Activated CD8-positive, alpha-beta T cell treated with anti-CD3 and anti-CD28 coated beads, Interleukin-2, amount 10 ng/mL, durations not matched to agents 7 days and 5 days (primary cell): ENCODE measurements at places on chromosomes 4 and X.

- no peak for DNase-seq
These were observed 1040.7 kb downstream of the RAPGEF2 start for GRCh38 chr4:160143574-160143973.

GRCh38 chrX:110066488-110067225, 63.7 kb downstream of the TMEM164 start:
- no peak for DNase-seq

GRCh38 chrX:19017271-19017670, 33.4 kb upstream of the PHKA2 start:
- DNase-seq: no peak

DNA sequence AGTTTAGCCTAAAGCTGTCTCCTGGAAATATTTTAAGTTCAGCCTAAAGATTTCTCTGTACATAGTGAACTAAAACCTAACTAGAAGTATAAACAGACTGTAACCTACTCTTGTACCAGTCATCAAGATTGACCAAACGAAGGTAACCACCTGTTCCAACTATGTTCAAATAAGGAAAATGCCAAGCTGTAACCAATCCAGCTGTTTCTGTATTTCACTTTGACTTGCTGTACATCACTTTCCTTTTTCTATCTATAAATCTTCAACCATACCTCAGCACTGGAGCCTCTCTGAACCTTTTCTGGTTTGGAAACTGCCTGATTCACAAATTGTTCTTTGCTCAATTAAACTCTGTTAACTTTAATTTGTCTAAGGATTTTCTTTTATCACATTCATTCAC, 3.1 kb upstream of the CYSLTR1 start:
- DNase-seq: no peak

DNA sequence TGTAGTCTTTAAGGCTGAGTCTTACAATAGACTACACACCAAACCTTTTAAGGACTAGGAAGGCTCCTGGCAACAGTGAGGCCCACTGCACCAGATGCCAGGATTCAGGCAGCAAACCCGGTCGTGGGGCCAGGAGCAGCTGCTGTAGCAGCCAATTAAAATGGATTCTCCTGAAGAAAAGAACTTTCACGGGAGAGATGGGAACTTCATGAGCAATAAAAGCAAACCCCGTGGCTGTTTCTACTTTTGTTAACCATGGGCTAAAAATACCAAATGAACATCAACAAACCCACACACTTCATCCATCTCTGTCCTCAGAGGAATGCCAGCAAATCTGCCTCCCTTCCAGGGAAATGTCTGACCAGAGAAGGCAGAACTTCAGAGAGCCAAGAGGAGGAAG, 101.4 kb downstream of the BTC start:
- DNase-seq: no peak

GRCh38 chrX:83508006-83508405, at the start of gene POU3F4:
Gene POU3F4 (plus strand): TSS chrX:83508290. CDS start chrX:83508325, 35 bp downstream.
- DNase-seq: no peak

- DNase-seq: no peak
These were observed 212.6 kb upstream of the GK2 start for GRCh38 chr4:79620617-79621016.

GRCh38 chr4:110808351-110808878, 185.5 kb upstream of the PITX2 start:
- DNase-seq: no peak

GRCh38 chr4:138341739-138342415, 99.7 kb upstream of the SLC7A11 start:
- DNase-seq: peak; percentile 44

DNA sequence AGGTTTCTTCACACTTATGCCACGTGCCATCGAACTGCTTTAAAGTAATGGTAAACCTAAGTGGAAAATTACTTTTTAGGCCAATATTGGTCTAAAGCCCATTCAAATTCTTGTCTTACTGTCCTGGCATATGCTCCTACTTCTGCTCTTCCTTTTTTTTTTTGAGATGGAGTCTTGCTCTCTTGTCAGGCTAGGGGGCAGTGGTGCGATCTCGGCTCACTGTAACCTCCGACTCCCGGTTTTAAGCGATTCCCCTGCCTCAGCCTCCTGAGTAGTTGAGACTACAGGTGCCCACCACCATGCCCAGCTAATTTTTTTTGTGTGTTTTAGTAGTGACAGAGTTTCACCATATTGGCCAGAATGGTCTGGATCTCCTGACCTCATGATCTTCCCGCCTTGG, 129.0 kb upstream of the TECRL start:
- no peak for DNase-seq

- peak; percentile 40 for DNase-seq
These were observed 16.2 kb downstream of the AWAT2 start for GRCh38 chrX:70033348-70034051.

- DNase-seq: no peak
These were observed 1.8 kb downstream of the ZIC3 start for GRCh38 chrX:137567682-137568232.

- no peak for DNase-seq
These were observed 26.3 kb upstream of the DACH2 start for GRCh38 chrX:86121916-86122315.

DNA sequence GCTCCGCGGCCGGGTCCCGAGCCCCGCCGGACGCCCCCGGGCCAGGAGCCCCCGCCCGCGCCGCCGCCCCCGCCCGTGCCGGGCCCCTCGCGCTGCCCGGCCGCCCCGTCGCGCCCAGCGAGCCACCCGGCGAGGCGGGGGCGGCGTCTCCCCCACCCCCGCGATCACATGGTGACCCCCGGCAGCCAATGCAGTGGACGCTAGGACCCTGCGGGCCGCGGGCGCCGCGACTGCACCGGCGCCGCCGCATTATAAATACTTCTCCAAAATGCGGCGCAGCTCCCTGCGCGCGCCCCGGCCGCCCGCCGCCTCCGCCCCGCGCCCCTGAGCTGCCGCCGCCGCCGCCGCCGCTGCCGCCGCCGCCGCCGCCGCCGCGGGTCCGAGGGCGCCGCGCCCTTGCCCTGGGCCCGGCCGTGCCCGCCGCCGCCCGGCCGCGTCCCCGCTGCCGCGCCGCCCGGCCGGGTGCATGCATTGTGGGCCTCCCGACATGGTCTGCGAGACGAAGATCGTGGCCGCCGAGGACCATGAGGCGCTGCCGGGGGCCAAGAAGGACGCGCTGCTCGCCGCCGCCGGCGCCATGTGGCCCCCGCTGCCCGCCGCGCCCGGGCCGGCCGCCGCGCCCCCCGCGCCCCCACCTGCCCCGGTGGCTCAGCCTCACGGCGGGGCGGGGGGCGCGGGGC, at the start of gene NAT8L:
TSS of gene NAT8L (plus strand) at position 282 of the 680 bp plus-strand sequence. CDS start at position 467, 185 bp downstream.
- DNase-seq: no peak

DNA sequence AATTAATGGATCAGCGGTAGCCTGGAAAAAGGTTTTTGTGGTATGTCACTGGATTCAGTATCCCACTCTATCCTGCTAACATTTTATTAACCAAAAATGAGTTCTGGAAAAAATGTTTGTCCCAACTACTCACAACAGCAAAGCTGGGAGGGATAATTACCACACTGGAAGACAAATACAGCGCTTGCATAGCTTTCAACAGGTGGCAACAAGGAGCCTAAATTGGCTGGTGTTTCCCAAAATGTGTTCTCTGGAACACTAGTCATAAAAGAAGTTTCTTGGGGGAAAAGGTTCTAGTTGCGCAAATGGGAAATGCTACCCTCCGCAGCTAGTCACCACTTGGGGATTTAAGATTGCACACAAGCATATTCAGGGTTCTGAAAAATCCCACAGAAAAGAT, 54.6 kb downstream of the BEND2 start:
- no peak for DNase-seq

DNA sequence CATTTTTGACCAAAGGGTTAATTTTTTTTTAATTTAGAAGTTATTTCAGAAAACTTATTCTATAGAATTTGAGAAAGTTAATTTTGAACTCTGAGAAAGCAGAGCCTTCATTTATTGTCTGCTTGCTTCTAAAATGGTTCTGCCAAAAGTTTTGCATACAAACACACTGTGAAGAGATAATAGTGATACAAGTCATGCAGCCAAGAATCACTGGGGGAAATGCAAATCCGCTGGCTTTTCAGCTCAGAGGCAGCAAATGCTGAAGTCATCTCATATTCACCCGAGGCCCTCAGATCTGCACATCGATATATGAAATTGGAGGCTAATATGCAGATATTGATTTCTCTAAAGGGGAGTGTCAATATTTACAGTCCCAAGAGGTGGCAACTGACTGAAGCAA, 186.2 kb downstream of the KIT start:
- no peak for DNase-seq

DNA sequence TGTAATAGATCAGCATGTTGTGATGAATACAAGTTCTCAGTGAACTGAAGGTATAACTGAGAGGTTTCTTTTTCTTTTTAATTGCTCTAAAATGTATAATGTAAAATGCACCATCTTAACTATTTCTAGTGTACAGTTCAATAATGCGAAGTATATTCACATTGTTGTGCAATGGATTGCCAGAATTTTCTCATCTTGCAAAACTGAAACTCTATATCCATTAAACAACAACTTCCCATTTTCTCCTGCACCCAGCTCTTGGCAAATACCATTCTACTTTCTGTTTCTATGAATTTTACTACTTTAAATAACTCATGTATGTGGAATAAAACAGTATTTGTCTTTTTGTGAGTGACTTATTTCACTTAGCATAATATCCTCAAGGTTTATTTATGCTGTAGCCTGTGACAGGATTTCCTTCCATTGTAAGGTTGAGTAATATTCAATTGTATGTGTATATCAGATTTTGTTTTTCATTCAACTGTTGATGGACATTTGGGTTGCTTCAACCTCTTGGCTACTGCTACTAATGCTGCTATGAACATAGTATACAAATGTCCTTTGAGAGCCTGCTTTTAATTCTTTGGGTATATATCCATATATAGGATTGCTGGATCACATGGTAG, 53.5 kb upstream of the NPFFR2 start:
- DNase-seq: no peak

DNA sequence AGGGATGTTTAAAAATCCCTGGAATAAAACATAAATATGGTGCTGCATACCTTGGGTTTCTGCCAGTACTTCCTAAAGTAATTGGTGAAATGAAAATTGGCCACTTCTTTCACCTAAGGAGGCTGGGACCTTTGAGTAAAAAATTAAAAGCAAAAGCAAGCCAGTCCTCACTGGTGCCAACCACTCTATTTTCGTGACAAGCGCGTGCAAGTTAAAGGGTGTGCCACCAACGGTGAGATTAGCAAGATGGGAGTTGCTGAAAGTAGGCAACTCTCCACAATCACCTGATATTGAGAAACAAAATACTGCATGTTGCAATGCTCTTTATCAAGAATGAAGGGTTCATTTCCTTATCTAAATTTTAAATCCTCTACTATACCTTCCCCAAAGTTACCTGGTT, 19.7 kb upstream of the RTL9 start:
- no peak for DNase-seq

GRCh38 chr4:140152751-140153418, 1.1 kb downstream of the MAML3 start:
- peak; percentile 52 for DNase-seq

GRCh38 chrX:19966056-19966455, 24.8 kb downstream of the BCLAF3 start:
- DNase-seq: no peak

DNA sequence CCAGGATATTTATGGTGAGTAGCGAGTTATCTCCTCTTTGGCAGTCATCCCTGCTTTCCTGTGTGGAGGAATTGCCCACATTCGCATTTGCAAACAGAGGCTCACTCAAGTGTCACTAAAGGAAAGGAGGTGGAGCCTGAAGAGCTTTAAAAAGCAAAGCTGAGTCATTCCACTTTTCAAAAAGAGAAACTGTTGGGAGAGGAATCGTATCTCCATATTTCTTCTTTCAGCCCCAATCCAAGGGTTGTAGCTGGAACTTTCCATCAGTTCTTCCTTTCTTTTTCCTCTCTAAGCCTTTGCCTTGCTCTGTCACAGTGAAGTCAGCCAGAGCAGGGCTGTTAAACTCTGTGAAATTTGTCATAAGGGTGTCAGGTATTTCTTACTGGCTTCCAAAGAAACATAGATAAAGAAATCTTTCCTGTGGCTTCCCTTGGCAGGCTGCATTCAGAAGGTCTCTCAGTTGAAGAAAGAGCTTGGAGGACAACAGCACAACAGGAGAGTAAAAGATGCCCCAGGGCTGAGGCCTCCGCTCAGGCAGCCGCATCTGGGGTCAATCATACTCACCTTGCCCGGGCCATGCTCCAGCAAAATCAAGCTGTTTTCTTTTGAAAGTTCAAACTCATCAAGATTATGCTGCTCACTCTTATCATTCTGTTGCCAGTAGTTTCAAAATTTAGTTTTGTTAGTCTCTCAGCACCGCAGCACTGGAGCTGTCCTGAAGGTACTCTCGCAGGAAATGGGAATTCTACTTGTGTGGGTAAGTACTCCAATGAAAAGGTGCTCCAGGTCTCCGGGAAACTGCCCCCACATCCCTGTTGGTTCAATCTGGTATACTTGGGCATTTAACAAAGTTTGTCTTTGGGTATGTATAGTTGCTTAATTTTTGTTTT, at the start of gene EGF:
TSS of gene EGF (plus strand) at position 178 of the 890 bp plus-strand sequence. CDS start at position 631, 453 bp downstream.
- DNase-seq: no peak

DNA sequence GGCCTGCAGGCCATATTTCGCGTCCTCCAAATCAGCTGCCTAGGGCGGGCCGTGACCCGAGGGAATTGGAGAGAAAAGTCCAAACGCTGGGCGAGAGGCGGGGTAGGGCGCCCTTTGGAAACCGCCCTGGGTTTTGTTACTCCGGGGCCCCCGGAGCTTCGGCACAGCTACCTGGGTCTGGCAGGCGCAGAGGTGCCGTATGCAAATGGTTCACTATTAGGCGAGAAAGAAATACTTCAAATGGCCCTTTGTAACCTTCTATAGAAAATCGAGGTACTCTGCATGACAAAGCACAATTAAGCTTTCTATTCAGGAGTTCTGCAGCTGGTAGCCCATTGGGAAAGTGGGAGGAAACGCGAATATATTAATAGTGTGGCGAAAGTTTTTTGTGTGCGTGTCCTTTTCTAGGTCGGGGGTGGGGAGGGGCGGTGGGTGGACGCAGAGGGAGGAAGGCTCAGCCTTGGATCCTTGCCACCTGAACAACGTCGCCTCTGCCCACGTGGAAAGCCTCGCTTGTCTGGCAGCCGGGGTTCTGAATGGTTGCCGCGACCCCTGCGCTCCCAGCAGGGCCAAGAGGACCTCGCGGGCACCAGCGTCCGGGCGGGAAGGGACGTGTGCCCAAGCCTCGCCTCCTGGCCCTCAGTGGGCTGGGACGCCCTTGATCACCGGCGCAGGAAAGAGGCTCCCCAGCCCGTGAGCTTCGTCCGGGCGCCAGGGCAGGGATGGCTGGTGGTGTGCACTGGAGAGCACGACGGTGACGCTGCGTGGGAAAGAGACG, 9.5 kb downstream of the GSX2 start:
- no peak for DNase-seq

DNA sequence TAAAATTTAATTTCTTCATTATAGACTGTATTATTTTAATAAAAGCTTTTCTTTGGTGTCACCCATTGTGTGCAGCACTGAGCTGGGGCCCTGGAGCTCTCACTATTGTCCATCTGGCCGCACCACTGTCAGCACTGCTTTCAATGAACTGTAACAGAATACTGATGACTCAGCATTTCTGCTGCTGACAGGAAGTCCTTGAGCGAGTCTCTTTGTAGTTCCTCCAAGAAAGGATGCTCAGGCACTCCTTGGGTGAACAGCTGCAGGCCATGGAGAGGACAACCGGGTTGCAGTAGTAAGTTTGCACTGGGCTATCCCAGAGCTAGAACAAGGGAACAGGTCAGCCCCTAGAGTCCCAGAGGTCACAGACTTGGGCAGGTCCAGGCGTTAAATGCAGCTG, 81.6 kb downstream of the SORBS2 start:
- DNase-seq: no peak
